AG09309 (cell line): ENCODE measurements at places on chromosomes 4 and X.

- DNase-seq = no peak
Observed at GRCh38 chrX:352582-353314, 34.0 kb downstream of the PPP2R3B start.

GRCh38 chr4:78616046-78616498, 64.5 kb downstream of the ANXA3 start:
- no peak for DNase-seq

GRCh38 chr4:159735281-159736207, 632.7 kb downstream of the RAPGEF2 start:
- DNase-seq = no peak

- no peak for DNase-seq
Observed at GRCh38 chrX:134513091-134513490, 53.1 kb downstream of the HPRT1 start.

- no peak for DNase-seq
Observed at GRCh38 chrX:138082896-138083295, 517.0 kb downstream of the ZIC3 start.

DNA sequence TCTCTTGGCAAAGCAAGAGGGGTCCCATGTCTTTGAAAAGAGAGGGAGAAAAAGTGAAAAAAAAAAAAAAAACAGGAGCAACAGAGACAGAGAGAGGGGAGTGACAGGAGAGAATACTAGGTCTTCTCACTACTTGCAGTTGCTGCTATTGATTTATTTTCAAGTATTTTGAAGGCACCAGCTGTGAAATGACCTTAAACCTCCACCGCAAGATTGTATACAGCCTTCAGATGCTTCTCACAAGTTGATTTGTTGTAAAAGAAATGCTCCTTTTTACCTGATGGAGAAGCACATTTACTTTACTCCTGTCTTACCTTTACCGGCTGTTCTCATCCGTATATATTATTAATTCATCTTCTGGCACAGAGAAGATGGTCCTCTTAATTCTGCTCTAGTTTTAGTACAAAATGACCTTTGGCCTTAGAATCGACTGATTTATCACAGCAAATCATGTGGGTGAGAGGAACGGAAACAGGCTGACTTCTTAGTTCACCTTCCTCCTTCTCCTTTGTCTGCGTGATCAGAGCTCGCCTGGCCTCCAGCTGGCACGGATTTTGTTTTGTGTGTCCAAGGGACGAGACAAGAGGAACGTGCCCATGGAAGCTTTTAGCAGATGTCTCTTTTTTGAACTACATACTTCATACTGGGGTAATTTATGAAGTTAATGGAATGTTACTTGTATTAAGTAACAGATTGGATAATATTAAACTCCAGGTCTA, 82.4 kb upstream of the PACRGL start:
- DNase-seq = no peak

- DNase-seq = no peak
Observed at GRCh38 chr4:99712099-99712498, 54.5 kb upstream of the C4orf54 start.

DNA sequence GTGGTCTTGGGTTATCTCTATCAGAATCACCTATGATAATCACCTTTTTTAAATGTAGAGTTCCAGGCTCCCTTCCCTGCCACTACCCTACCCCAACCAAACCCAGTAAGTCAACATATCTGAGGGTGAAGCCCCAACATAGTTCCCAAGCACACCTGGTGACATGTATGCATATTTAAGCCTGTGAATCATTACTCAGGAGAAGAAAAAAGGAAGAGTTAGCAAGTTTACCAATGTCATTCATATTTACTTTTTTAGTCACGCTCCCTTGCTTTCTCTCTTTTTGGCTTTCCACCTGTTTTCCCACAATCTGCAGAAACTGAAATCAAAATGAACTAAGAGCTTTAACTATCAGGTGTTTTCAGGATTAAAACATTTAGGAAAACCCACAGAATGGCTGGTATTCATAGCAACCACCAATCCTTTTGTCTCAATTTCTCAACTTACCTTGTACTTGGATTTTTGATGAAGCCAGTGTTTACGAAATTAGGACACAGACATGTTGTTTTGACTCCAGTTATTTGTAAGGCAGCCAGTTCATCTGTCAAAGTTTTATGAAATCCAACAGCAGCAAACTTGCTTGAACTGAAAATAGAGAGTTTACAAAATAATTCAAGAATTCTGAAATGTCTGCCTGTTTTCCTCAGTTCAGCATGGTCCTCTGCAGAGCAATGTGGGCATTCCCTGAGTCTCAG, 34.0 kb downstream of the HSD17B11 start:
- no peak for DNase-seq

- no peak for DNase-seq
Observed at GRCh38 chrX:146615628-146616348, 193.8 kb upstream of the CXorf51B start.

DNA sequence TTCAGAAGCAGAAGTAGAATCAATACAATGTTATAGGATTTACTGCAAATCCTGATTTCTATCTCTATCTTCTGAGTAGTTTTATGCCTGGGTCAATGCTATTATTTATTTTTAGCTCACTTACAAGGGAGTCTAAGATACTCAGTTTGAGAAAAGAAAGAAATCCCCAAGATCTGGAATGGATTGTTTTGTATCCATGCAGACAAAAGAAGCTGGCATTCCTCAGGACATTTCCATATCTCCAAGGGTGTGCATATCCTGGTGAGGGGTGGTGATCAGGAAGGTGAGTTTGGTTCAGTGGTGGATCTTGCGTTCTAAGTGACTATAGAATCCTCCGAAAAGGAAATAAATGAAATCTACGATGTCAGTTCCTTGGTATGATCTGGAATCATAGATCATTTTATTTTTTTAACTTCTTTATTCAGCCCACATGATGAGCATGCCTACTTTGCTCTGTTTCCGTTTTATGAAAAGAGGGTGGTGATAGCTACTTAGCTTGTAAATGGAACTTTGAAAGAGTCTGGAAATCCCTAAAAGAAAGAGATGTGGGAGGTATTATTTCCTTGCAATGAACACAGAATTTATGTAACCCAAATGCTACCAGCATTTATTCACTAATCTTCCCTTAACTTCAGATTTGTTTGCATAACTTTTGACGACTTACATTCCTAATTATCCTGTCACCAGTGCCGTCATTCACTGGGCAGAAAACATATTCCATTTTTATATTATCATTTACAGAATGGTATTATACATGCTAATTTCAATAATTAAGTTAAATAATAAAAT, 81.1 kb upstream of the RAPGEF2 start:
- DNase-seq = no peak

- no peak for DNase-seq
Observed at GRCh38 chr4:170202721-170203120, 113.0 kb upstream of the AADAT start.

- no peak for DNase-seq
Observed at GRCh38 chr4:123476089-123476488, 79.5 kb downstream of the SPRY1 start.

- no peak for DNase-seq
Observed at GRCh38 chrX:40166582-40166981, 68.8 kb upstream of the BCOR start.

DNA sequence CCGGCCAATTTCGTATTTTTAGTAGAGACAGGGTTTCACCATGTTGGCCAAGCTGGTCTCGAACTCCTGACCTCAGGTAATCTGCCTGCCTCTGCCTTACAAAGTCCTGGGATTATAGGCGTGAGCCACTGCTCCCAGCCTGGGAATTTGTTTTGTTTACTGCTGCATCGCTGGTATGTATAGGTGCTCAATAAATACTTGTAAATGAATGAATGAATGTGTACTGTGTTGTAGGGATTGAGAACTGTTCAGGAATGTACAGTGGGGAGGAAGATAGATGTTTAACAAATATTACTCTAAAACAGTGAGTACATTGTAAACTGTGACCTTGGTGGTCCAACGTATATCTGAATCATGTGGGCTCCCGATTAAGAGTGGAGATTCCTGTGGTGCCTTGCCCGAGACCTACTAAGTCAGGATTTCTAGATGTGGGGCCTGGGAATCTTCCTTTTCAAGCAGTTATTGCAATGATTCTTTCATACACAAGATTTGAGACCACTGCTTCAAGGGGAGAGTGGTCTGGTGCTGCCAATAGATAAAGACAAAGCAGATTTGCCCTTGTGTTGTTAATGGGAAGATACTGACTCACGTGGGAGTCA, 41.0 kb downstream of the WWC2 start:
- no peak for DNase-seq

- no peak for DNase-seq
Observed at GRCh38 chr4:41405464-41406112, 132.4 kb upstream of the LIMCH1 start.

- no peak for DNase-seq
Observed at GRCh38 chr4:15672101-15672500, 9.5 kb upstream of the FAM200B start.

GRCh38 chrX:103663981-103664762, 22.3 kb downstream of the MORF4L2 start:
- DNase-seq = no peak

DNA sequence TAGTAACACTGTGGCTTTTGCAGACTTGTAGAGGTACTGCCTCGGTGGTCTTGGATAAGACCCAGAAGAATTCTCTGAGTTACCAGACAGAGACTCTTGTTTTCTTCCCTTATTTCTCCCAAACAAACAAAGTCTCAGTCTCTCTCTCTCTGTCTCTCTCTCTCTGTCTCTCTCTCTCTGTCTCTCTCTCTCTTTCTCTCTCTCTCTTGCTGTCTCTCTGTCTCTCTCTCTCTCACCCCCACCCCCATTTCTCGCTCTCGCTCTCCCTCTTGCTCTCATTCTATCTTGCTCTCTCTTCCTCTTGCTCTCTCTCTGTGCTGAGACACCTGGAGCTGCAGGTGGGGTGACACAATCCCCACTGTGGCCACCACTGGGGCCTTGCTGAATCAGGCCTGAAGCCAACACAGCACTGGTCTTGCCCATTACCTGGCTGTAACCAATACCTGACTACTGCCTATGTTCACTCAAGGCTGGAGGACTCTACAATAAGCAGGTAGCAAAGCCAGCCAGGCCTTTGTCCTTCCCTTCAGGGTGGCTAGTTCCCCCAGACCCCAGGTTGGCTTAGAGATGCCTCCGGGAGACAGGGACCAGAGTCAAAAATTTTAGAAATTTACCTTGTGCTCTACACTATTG, 12.3 kb downstream of the LOC101059915 start:
- DNase-seq = no peak

- DNase-seq = no peak
Observed at GRCh38 chrX:33725535-33726210, 406.4 kb downstream of the FAM47A start.

DNA sequence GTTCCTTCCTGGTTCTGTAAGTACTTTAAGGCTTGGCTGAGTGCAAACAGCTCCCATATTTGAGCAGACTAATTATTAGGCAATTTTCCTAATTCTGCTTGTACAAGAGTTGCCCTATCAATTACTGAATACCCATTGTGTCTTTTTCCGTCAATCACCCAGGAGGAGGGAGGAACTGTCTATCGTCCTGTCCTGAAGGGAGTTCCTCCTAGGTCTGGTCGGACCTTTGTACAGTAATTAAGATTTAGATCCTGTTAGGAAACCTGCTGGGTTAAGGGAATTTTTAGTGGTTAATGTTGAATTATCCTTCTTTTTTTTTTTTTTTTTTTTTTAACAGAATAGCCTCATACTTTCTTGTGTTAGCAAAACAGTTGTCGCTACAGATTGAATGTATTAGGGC, 130.1 kb downstream of the KDM6A start:
- no peak for DNase-seq

GRCh38 chrX:9643807-9644206, 121.8 kb downstream of the GPR143 start:
- DNase-seq = no peak

- DNase-seq = no peak
Observed at GRCh38 chrX:37993176-37993575, 13.2 kb upstream of the SYTL5 start.

DNA sequence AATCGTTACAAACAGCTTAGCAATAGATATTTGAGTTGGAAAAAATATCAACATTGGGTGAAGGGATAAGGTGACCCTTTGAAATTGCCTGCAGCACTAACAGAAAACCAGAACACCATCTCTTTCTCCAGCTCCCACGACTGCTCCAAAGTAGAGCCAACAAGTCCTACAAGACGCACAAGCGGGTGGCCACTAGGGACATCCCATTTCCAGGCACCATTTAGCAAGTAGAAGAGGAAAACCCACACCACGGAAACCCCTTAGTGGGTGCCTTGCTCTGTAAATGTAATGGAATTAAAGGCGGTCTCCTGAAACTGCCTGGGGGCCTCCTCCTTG, 1.9 kb downstream of the ARHGAP6 start:
- no peak for DNase-seq

DNA sequence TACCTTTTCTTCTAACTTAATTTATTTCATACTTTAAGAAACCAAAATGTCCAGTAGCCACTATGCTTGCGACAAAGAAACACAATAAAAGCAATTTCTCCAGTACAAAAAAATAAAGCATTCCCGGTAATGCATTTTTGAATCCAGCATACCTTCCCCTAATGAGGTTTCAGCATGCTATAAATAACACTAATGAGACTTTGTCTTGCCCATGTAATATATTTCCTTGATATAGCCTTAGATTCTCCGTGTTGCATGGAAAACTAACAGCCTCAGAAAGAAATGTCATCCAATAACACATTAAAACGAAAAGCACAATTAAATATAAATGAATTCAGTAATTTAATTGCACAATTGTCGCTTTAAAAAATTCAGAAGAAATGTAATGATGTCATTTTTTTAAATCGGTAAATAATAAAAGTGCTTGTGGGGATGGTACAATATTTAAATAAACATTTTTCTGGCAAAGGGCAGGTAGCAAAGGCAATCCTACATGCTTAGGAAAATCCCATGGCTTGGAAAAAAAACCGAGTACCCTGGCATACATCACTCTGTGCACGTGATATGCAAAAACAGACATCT, 225.2 kb upstream of the PPARGC1A start:
- DNase-seq = no peak

DNA sequence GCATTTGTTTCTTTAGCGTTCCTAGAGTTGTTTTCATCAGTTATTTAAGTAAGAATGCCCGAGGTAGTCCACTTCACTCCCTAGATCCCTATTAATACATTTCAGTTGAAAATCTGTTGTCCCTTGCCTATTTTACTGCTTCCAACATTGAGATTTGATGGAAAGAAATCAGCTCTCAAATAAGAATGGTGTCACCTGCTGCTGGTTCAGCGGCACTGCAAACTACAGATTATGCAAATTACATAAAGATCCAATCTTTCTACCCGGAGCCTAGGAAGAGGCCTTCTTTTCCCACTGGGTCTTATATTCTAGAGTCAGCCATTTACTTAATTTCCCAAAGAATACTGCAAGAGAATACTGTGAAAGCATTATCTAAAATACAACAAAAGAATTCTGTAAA, 597.6 kb upstream of the MAGEB2 start:
- DNase-seq = no peak

GRCh38 chr4:160184884-160185283, 1082.0 kb downstream of the RAPGEF2 start:
- DNase-seq = no peak
